ENCODE measurements at places on chromosomes 1 and 21.

- DNase-seq = peak; percentile 24
These were observed 26.9 kb upstream of the RAP1A start for GRCh38 chr1:111592389-111593361.

DNA sequence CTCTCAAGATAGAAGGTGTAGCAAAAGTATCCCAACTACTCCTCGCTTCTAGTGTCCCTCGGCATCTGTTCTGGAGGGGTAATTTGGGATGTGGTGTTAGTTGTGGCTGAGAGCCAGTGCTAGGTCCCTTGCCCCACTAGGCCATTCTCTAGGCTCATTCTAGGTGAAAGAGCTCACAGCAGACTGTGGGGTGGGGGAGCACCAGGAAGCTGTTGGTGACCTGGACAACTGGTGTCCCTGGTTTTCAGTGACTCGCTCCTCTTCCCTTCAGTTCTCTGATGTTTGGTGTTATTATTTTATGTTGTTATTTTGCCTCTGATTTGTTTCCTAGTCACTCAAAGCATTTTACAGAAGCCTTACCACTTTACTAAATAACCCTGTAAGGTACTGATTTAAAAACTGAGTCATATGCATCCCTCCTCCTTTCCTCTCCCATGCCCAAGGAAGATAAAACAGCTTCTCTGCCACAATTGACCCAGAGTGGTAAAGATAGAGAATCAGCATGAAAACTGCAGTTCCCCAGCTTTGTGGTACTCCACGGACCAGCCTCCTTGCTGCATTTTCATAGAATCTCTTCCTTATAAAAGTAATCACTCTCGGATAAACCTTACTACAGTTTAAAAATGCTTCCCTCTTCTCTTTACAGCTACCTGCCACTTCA, 14.1 kb downstream of the DYRK3 start:
- DNase-seq = no peak

DNA sequence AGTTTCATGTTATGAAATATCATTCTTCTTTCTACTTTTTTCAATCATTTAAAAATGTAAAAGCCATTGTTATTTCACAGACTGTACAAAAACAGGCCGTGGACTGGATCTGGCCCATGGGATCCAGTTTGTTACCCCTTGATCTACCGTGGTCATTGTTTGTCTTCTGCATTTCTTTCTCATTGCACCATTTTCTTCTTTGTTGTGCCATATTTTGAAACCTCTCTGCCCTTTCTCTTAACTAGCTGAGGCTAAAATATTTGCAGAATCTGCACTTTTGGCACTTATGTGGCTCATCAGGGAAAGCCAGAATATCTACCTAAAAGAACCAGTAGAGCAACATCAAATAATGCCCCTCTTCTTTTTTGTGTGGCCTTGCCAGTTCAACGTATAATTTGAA, 50.5 kb downstream of the DNAJC6 start:
- no peak for DNase-seq

DNA sequence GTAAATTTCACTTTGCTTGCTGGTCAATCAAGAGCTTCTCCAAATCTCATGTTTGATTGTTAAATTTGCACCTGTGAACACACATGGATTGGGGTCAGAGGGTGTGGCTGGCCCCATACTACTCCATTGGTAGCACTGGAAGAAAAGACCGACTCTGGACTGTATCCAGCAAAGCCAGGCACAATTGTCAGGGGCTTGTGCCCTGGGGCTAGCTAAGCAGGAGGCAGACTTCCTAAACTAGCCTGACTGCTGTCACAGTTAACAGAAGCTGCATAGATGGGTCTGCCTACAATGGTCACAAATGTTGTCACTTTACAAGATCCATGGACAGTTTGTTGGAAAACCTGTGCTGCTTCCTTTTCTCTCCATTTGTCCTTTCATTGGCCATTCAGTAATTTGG, 421.0 kb downstream of the DSCAM start:
- DNase-seq = no peak
